ENCODE measurements at places on chromosomes 12 and 14.

DNA sequence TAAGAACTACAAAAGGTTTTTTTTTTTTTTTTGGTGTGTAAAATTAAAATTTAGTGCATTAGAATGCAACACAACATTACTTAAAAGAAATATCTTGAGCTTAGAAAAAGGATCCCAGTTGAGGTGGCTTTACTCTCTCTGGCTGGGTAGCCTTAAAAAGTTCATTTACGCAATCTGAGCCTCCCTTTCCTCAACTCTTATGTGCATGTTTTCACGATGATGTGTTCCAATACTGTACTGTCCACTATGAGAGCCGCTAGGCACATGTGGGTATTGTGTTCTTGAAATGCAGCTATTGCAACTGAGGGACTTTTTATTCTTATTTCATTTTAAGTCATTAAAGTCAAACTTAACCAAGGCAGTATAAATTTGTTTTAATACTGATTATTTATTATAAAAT is 460.9 kb upstream of the SYT1 start:
- DNase-seq: no peak

DNA sequence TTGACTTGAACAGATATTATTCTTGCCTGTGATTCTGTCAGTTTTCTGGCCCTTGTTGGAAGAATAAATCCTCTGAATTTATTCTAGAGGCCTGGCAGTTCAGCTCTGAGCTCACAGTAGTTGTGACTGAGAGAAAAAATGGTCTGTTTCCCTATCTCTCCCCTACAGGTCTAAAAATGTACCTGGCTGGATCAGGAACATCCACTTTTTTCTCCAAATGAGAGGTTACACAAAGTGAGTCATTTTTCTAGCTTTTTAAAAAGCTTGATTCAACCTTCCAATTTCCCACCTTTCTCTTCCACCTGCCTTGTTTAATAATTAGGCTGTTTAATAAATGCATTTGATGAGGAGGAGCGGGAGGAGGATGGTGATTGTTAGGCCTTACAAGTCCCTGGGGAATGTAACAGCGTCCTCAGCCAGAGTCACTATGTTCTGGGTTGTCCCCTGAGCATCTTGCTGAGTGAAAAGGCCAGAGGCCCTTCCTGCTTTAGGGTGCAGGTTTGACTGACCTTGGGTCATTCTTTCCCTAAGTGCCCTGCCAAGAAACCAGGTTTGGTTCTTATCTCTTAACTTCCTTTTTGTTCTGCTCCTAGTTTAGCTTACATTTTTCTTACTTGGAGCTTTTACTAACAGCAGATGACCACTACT is 91.7 kb upstream of the FUT8 start:
- DNase-seq: no peak

DNA sequence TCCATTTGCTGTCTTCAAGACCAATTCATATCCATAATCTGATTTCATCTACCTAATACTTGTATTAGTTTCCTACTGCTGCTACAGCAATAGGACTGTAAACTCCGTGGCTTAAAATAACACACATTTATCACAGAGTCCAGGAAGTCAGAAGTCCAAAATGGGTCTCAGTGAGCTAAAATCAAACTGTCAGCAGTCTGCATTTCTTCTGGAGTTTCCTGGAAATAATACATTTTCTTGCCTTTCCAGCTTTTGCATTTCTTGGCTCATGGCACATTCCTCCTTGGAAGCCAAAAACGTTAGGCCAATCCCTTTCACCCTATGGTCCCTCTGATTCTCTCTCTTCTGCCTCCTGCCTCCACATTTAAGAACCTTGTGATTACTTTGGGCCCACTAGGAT is 239.8 kb downstream of the PRKD1 start:
- no peak for DNase-seq

GRCh38 chr12:75289753-75290152 is 40.4 kb downstream of the CAPS2 start:
- no peak for DNase-seq

DNA sequence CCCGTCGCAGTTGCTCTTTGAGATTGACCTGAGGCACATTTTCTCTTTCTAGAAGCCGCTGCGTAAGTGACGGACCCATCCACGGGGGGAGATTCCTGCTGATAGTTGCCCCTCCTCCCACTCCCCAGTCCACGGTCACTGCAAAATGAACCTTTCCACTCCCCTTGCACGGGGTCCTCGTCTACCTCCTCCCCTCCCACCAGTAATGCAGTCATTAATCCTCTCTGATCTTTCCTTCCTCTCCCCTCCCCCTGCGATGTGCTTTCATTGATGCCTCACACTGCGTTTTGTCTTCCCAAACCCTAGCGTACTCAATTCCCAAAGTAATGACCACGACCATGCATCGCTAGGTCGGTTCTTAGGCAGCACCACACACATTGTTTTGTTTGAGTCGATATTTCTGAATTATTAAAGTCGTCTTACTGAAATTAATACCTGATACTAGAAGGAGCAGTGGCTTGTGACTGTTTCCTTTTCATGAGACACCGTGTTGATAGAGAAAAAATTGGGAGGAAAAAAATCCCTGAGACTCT is 857 bp downstream of the ETNK1 start:
- DNase-seq: no peak

DNA sequence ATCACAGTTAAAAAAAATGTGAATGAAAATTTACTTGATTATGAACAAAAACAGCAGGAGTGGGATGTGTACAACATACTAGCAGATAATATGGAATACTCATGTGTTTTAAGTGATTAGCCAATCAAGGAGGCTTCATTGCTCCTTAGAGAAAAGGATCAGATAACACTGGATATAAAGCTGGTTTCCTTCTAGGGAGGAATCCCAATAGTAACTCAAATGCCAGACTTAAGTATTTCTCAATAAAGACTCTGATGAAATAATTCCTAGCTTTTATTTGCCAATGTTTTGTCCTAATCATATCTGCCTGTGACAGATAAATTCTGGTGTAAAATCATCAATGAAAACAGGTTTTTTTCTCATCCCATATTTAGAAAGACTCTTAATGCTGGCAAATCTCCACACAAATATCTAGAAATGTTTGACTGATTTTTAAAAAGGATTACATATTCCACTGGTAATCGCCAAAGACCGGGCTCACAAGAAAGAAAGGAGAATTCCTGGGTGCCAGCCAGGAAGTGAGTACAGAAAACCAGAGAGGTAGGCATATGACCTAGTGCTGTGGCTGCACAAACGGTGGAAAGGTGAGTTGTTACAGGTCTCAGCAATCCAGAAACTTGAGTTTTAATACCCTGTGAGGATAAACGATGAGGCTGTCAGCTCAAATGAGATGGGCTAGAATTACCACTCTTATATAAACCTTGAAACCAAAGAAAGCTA is 108.6 kb upstream of the TTC7B start:
- DNase-seq: no peak

Measured in activated CD8-positive, alpha-beta memory T cell treated with anti-CD3 and anti-CD28 coated beads for 4 hours (primary cell).